ENCODE measurements at places on chromosomes 5 and 9.

DNA sequence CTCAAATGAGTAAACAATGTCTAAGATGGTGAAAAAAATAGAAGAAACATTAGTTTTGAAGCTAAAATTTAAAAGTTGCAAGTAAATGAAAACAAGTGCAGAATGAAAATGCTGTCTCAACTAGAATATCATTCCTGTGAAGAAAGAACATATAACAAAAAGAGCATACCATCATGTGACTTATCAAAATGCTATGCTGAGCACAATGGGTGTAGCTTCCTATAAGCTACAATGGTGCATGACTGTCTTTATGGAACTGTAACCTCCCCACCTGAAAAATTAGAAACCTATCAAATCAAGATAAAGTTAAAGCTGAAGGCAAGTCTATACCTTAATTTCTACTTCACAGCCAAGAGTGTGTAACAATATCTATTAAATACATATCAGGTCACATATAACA is 192.0 kb downstream of the AP3B1 start:
- DNase-seq: no peak

DNA sequence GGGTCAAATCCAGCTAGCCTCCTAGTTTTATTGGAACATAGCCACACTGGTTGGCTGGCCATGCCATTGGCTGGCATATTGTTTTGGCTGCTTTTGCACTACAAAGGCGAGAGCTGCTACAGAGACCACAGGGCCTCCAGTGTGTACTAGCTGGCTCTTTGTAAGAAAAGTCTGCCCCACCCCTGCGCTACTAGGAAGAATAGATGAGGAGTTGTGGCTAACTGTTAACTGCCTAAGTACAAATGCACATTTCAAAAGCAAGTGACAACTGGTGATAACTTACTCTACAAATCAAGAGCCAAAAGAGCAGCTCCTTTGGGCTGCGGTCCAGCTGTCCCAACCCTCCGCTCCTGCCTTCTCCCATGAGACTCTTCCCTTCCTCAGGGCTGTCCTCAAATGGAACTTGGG is 63.9 kb downstream of the SERINC5 start:
- peak; percentile 31 for DNase-seq

DNA sequence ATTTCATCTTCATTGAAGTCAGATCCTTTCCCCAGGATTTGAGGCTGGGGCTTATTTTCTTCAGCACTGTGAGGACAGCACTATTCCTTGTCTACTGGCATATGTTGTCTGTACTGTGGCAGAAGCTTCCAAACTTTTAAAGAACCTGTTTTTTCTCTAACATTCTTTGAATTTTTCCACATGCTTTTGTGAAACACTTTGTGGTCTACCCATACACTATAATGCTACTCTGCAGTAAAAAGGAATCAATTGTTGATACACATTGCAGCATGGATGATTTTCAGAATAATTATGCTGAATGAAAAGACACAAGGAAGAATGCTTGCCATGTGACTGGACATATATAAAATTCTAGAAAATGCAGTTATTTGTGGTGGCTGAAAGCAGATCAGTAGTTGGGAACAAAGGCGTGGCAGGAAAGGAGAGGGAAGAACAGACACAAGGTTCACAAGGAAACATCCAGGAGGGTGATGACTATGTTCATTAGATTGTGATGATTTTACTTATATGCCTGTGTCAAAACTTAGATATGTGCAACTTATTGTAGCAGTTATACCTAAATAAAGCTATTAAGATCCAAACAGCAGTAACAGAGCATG is 96.8 kb downstream of the WNK2 start:
- no peak for DNase-seq

DNA sequence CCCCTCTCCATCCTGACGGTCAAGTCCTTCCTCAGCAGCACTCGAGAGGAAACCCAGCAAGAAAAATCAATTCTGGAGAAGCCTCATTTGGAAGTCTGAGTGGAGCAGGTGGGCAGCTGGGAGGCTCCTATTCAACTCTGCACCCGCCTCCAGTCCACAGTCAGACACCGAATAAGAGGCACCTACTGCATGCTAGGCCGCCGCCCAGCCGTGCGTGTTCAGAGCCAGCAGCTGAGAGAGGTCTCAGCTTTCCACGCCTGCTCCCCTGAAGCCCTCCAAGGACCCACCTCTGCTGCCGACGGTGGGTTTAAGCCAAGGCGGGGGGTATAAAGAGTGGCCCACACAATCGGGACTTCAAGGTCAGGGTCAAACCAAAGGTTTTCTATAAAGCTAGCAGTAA is 41.9 kb downstream of the VAV2 start:
- DNase-seq: no peak

DNA sequence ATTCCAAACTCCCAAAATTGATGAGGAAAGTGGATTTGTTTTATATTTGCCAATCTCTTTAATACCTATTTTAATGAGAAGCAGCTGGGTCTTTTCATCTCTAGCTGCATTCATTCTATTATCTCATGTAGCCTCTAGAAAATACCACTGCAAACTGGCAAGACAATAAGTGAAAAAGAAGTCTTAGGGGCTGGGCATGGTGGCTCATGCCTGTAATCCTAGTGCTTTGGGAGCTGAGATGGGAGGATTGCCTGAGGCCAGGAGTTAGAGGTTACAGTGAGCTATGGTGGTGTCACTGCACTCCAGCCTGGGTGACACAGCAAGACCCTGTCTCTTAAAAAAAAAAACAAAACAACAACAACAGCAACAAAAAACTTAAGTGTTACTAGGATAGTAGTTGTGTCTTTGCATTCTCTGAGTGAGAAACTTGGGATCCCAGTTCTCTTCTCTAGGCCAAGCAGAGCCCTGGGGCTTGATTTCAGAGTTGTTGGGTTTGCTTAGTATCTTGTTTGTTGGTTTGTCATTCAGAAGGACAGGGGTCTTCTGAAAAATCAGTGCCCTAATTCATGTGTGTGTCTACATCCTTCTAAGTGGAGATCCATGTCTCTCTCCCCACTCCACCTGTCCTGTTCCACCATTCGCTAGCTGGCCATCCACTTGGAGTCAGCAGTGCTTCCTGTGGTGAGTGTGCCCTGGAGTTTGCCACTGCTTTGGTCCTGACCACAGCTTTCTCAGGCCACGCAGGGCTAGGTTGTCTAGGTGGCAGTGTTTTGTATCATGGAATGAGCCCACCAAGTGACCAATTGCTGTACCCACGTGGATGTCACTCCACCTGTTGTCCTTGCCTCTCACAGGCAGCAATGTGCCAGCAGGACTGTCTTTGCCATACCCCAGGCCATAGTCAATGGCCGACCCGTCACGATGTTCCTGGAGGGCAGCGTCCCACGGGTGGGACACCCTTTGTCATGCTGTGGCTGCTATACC is 19.5 kb downstream of the MARCHF6 start:
- no peak for DNase-seq

GRCh38 chr5:149271716-149272563 is at the start of gene AFAP1L1:
Gene AFAP1L1, plus strand, starts transcription at chr5:149271859. Its CDS starts 110 bp downstream, at chr5:149271969.
- DNase-seq: no peak

- DNase-seq: no peak
Observed at GRCh38 chr5:131928957-131929356, 16.5 kb downstream of the MEIKIN start.

DNA sequence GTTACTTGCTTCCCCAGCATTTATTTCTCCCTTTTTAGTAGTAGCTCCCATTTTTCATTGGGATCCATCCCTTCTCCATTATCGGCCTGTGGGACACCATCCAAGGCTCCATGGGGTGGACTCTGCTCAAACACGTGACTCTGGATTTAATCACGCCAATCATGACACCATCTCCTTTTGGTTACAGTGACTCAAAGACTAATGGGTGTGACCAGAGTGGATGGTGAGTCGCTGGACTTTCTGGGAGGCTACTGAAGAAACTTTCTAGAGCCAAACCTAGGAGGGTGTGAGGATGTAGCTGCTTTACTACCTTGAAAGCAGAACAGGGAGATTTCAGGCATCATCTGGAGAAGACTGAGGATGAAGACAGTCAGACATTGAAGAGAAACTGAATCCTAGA is 93.1 kb downstream of the PJA2 start:
- no peak for DNase-seq

GRCh38 chr5:158514319-158514985 is 585.3 kb downstream of the EBF1 start:
- DNase-seq: no peak

DNA sequence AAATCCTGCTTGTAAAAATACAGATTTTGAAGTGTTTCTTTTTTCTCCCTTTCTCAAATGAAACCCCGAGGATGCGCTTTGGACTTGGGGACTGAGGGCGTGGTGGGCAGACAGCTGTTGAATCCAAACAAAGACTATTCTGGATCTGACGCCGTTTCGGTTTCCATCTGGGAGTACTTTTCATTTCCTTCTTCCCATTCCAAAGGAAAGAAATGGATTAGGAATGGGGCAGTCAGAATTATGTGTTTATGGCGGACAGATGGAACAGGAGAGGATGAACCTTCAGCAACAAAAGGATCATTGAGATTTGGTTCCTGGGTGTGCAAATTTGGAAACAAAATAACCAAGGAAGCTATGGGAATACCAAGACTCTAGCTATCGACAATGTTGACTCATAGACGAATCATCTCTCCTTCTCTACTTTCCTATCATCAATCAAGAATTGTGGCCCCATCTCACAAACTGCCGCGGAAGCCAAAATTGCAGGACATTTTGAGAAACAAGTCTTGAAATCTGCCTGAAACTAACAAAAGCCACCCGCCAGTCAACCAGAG is 300.6 kb downstream of the PARP8 start:
- DNase-seq: no peak

- DNase-seq: no peak
Observed at GRCh38 chr5:139167063-139167462, 31.1 kb downstream of the SIL1 start.

- no peak for DNase-seq
Observed at GRCh38 chr9:85569988-85570387, 171.8 kb downstream of the AGTPBP1 start.

DNA sequence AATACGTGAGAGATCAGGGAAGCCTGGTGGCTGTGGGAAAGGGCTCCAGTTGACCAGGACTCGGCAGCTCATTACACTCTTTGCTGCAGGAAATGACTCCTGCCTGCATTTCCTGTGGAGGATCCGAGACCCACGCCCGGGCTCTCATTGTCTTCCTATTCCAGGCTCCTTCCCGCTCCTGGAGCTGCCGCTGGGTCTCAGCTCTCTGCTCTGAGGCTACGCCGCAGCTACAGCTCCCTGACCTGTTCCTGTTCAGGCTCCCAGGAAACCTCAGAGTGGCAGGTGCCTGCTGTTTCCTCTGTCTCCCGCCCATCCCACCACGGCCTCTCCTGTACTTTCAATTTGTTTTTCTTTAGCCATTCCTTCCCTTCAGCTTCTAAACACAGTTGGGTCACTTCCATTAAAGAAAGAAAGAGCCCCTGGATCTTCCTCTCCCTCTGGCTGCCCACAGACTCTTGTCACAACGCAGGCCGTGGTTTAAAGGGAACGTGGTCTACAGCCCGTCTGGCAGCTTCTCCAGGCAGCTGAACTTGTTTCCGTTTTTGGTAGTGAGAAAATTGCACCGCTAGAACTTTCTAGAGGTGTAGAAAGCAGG is 71.5 kb downstream of the IL6ST start:
- no peak for DNase-seq

- peak; percentile 11 for DNase-seq
Observed at GRCh38 chr5:129541648-129542251, 81.7 kb downstream of the ADAMTS19 start.

DNA sequence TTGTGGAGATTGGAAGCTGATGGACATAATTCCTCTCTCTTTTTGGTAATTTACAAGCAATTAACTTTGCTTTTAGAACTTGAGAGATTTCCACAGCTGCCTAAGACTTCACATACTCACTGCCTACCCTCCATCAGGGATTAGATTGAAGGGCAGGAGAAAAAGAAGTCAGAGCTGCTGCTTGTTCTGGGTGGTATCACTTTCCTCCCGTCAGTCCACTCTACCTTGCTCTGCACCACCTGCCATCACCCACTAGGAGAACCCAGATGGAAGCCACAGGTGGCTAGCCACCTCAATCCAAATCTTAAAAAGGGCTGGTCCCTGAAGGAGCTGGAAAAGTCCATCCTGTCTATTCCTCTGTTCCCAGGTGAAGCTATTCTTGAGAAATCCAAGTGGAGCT is 10.5 kb downstream of the IRF1 start:
- DNase-seq: no peak

GRCh38 chr5:123605822-123606221 is 93.8 kb downstream of the CSNK1G3 start:
- no peak for DNase-seq

DNA sequence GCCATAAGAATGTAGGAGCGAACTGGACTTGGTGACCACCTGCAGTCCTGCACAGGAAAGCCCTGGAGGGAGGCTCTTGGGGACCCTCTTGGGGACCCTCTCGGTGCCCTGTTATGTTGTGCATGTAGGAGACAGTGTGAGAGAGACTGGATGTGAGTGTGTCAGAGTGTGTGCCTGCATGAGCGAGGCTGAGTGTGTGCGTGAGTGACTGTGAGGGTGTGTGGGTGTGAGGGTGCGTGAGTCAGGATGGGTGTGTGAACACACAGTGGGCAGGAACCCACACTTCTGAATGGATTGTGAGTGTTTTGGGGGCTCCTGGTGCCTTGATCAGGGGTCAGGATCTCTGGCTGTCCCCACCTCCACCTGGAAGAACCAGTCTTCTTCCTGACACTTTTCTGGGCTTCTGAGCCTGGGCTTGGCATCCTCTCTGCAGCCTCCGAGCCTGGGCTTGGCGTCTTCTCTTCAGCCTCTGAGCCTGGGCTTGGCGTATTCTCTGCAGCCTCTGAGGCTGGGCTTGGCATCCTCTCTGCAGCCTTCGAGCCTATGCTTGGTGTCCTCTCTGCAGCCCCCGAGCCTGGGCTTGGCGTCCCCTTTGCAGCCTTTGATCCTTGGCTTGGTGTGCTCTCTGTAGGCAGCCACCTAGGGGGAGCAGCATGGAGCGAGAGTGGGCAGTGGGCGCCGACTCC is 25.6 kb upstream of the ANKRD33B start:
- no peak for DNase-seq

All from NCI-H446 treated with DMSO at 0.1 percent for 48 hours (cell line).